ENCODE measurements at places on chromosomes 3 and 15.

DNA sequence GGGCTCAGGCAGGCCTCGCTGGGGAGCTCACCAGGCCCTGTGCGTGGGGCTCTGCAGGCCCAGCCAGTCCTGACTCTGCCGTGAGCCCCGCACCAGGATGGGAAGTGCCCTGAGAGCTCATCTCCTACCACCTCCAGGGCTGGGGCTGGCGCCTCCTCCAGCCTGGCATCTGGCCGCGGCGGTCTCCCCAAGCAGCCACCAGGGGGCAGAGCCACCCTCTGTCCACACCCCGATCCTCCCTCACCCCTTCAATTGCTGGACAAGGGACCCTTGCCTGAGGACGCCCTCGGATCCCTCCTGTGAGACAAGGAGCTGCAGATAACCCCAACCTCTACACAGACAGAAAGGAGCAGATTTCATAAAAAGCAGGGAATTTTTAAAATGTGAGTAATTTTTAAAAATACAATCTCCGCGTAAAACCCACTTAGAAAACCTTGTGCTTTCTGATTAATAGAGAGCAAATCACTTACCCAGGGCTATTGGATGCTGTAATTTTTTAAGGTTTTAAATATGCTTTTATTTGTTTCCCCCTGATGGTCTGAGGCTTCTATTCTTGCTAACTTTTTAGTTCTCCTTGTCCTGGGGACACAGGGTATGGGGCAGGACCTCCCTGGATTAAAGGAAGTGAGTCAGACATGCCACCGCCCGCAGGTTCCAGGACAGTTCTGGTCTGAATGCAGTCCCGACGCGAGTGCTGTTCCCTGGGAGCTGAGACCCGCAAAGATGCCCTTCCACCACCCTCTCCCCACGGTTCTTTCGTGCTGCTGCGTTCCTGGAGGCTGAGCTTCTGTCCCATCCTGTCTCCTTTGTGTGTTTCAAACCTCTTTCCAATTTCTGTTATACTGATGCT lies 52.3 kb upstream of the CHRNA7 start:
- DNase-seq, result no peak

GRCh38 chr3:71444028-71444860 lies 139.3 kb downstream of the FOXP1 start:
- peak; percentile 86 for DNase-seq

DNA sequence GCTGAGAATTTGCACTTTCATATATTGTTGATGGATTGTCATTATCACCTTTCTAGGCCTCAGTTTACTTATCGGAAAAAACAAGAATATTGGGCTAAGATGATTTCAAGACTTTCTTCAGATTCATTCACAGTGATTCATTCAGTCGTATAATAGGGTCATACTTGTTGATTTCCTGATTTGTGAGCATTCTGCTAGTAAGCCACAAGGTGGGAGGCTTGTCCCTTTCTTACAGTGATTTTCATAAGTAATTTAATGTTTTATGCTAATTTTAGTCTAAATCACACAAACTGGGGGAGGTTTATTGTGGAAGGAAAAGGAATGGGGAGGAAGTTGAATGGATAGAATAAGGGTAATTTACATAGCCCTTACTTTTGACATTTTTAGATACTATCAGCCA lies 126.8 kb upstream of the GOLGA6L4 start:
- DNase-seq, result no peak

- DNase-seq, result no peak
These were observed 79.5 kb upstream of the GUCA1C start for GRCh38 chr3:109033000-109033660.

- DNase-seq, result no peak
These were observed 43.6 kb upstream of the COL6A6 start for GRCh38 chr3:130473416-130473815.

- no peak for DNase-seq
These were observed 216.5 kb upstream of the CGNL1 start for GRCh38 chr15:57159767-57160166.

GRCh38 chr3:134334901-134335280 lies 39.4 kb downstream of the AMOTL2 start:
- no peak for DNase-seq

GRCh38 chr15:63056829-63057228 lies 14.3 kb downstream of the TPM1 start:
- no peak for DNase-seq

- DNase-seq, result no peak
These were observed 84.6 kb downstream of the PEAK1 start for GRCh38 chr15:77335298-77335697.

DNA sequence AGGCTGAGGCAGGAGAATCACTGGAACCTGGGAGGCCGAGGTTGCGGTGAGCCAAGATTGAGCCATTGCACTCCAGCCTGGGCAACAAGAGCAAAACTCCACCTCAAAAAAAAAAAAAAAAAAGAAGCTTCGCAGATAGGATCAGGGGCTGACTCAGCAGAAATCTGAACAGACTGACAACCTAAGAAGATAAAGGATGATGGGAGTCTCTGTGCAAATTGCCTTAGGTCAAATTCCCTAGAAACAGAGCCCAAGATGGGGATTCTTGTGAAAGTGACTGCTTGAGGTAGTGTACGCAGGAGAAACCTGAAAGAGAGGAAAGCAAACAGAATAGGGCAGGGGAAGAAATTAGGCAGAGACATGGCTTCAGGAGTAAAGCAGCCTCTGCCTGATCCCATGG lies 160.8 kb upstream of the LRIG1 start:
- DNase-seq, result no peak

GRCh38 chr3:149384167-149384566 lies 6.7 kb upstream of the TM4SF1 start:
- no peak for DNase-seq

- no peak for DNase-seq
These were observed 52.1 kb upstream of the TGFBR2 start for GRCh38 chr3:30554317-30554690.

- DNase-seq, result no peak
These were observed 233.6 kb downstream of the CHL1 start for GRCh38 chr3:430186-430585.

- no peak for DNase-seq
These were observed 4.9 kb downstream of the MGLL start for GRCh38 chr3:127817406-127817841.

GRCh38 chr15:63860555-63860954 lies 26.8 kb upstream of the HERC1 start:
- no peak for DNase-seq

DNA sequence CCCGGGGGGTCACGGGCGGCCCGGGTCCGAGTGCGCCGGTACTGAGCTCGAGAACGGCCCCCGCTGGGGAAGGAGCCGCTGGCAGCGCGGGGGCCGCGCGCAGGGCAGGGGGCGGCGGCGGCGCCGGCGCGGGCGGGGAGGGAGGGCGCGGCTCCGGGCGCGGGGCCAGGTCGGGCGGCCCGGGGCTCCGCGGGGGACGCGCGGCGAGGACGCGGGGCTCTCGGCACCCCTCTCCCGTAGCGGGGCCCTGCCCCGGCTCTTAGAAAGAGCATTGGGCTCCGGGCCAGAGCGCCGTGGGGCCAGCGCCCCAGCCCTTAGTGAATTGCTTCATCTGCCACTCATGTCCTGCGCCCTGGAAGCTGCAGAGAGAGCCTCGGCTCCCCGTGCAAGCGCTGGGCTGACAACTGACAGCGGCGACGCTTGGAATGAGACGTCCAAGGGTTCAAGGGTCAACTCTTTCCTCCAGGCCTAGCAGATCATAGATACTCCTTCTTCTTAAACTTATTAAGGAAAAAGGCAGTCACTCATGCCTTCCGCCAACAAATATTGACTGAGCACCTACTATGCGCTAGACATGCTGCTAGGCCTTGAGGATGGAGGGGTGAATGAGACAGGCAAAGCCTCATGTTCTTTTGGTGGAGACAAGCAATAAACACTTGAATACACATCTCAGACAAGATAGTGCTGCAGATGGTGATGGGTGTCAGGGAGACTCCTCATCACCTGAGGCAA lies 140.8 kb downstream of the SMAD6 start:
- DNase-seq, result no peak

- no peak for DNase-seq
These were observed 39.3 kb downstream of the GLB1 start for GRCh38 chr3:33057320-33058298.

DNA sequence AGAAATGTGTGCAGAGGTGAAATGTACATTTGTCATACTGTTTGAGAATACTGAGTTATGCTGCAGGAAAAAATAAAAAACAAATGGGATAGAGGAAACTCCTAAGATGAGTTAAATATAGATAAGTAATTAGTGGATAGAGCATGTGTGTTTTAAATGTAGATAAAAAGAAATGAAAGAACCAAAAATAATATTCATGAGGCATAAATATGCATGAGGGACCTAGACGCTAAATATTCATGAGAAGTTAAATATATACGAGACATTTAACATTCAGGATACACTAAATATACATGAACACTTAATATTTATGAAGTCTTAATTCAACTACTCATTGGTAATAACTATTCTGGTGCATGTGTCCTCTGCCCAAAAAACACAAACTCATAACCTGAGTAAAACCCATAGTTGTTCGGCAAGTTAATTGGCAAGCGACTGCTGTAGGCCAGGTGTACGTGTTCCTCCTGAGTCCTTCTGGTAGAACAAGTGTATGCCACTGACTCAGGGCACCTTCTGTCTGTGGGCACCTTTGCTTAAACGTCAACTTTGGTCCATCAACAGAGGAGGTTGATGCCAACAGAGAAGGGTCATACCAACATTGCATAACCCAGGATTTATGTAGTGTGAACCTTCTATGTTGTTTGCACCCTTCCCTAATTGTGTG lies 24.5 kb upstream of the DENND6A start:
- DNase-seq, result no peak

- DNase-seq, result no peak
These were observed 19.3 kb upstream of the ZNF148 start for GRCh38 chr3:125394406-125394805.

DNA sequence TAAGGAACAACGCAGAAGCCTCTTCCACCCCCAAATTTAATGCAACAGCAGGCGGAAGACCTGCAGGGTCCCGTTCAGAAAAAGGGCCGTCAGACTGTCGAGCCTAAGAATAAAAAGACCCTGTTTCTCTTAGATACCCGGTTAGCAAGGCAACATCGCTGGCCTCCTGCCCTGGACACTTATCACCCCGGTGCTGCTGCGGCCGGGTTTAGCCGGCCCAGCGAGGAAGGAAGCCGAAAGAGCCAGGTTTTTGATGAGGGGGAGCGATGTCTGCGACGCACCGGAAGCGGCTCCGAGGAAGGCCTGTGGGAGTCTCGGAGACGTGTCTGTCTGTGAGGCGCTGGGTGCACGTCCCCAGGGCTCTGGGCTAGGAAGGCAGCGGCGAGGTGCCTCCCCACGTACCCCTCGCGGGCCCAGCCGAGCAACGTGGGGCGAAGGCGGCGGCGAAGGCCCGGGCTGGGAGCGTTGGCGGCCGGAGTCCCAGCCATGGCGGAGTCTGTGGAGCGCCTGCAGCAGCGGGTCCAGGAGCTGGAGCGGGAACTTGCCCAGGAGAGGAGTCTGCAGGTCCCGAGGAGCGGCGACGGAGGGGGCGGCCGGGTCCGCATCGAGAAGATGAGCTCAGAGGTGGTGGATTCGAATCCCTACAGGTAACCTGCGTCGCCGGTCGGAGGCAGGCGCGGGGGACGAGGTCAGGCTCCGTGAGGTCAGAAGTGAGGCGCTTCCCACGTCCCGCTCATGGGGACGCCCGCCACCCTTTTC lies at the start of gene UBA5:
UBA5 (plus strand) TSS at position 278 of the 759 bp plus-strand sequence; CDS start at position 487, 209 bp downstream.
- peak; percentile 52 for DNase-seq

DNA sequence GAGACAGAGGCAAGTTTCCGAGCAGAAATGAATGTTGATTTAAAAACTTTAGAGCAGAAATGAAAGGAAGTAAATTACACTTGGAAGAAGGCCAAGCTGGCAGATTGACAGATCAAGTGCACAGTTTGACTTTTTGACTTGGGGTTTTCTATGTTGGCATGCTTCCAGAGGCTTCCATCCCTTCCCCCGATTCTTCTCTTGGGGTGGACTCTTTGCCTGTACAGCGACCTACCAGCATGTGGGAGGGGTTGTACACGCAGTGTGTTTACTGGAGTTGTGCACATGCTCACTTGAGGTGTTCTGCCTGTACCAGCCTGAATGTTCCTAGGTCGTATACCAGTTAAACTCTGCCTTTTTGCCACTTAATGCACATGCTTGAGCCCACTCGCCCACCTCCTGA lies 701.5 kb upstream of the GBE1 start:
- no peak for DNase-seq

DNA sequence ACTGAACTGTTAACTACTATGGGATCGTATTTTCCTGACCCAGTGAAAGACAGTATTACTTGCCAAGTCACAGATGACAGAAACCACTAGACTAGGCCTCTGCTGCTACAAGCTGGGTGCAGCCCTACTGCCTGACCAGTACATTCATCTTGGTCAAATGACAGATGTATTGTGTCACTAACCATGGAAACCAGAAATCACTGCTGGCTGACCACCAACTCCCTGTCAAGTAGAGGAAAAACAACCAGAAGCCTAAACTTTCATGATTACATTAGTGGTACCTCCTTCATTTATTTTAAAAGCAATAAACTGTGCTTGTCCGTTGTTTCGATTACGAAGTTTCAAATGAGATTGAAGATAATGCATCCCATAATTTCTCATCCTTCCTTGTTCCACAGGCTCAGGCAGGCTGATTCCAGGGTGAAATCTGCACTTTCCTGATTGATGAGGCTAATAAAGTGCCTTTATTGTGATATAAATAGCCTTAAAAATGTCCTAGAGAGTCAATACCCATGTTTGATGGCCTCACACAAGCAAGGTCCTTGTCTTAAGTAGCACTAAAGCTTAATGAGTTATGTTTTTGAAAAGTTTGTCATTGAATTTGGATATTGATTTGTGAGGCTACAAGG lies 309.7 kb downstream of the LSAMP start:
- peak; percentile 54 for DNase-seq

- no peak for DNase-seq
These were observed 57.6 kb downstream of the PDCD6IP start for GRCh38 chr3:33855884-33856546.

GRCh38 chr3:169792359-169792758 lies 19.2 kb downstream of the MYNN start:
- no peak for DNase-seq

DNA sequence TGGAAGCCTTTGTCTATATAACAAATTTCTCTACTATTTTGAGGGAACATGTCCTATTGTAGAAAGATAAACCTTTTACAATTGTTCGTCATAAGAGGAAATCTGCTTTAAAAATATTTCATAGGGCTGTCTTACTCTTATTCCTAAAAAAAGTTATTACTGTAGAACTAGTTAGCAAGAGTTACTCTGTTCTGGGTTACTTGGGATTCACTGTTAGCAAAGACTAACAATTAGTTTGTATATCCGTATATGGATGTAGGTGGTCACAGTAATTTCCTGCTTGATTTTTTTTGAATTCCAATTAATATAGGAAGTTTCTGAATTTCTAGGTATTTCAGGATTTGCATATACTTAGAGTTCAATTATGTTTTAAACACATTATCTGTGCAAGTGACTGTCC lies 413.5 kb downstream of the RBMS3 start:
- DNase-seq, result no peak

GRCh38 chr3:65714134-65714533 lies 324.6 kb downstream of the MAGI1 start:
- no peak for DNase-seq

DNA sequence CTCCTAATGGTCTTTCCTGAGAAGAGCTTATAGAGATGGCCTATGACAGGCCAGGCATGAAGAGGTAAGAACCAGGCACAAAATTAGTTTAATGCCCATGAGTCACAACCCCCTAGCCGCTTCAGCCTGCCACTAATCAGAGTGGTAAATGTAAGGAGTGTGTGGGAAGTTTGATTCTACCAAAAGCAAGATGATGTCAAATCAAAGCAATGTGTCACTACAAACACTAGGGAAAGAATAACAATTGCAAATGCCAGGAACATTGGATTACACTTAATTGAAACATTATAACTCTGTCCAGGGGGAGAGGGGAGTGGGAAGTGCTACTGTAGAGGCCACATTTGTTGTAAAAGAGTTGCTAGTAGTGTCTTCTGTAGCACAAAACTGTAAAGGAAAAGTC lies 596.6 kb upstream of the AGTR1 start:
- DNase-seq, result no peak

GRCh38 chr3:64332459-64333350 lies 107.4 kb upstream of the PRICKLE2 start:
- no peak for DNase-seq

Data from urinary bladder (tissue), 4 donors.